ENCODE measurements at places on chromosomes 3 and 15.

DNA sequence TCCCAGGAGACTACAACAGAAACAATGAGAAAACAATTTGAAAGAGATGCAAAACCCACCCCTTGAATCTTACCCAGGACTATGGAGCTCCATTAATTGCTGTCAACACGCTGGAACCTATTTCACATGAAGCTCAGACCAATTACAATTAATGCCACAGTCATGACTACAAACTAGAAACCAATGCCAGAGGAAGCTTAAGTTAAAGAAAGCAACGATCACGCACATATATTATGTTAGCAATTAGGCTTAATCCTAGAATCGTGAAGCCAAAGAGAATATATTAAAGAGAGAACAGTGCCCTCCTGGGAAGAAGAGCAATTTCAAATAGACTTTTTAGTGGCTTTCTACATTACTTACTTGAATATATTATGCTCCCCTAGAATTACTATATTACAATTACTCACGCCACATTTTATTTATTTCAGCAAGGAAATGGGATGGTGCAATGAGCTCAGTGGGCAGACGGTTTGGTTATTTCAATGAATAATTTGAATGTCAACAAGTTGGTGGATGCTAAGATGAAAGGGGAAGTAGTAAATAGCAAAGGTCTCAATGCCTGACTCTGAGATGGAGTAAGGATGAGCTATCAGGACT lies 125.5 kb downstream of the GREM1 start:
- DNase-seq, result no peak

GRCh38 chr3:157098121-157098822 lies 61.7 kb downstream of the CCNL1 start:
- DNase-seq, result no peak

- peak; percentile 82 for DNase-seq
These were observed 44.0 kb downstream of the EIF4E3 start for GRCh38 chr3:71681224-71681668.

DNA sequence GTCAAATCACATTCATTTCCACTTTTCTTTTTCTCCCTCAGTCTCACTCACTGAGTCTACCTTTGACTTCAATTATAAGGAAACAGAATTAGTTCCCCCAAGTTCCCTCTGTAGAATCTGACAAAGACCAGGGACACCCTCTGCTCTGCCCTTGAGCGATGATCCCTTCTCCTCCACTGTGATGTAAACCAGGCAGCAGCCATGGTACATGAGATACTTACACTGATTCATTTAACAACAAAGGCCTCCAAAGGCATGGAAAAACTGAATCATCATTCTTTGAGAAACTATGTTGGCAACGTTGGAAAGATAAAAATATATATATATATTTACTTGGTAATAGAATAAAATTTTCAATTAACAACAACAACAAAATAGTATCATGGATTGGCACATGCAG lies 84.1 kb downstream of the P3H2 start:
- DNase-seq, result no peak

DNA sequence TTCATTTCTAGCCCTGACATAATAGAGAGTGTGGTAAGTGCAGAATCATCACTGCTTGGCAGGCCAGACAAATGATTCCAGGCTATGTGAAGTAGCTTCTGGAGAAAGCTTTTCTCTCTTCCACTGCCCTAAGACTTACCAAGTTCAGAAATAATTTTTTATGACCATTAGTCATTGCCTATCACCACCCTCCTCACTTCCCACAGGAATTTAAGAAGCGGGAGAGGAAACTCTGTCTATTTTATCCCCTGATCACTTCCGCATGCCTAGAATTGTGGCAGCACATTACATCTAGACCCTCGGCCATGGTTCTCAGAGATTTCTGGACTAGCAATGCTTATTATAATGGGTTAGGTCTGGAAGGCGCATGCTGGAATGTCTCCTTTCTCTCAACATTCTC lies 397.8 kb upstream of the NR2F2 start:
- DNase-seq, result no peak

GRCh38 chr3:13822871-13823585 lies 56.8 kb downstream of the WNT7A start:
- DNase-seq, result no peak

DNA sequence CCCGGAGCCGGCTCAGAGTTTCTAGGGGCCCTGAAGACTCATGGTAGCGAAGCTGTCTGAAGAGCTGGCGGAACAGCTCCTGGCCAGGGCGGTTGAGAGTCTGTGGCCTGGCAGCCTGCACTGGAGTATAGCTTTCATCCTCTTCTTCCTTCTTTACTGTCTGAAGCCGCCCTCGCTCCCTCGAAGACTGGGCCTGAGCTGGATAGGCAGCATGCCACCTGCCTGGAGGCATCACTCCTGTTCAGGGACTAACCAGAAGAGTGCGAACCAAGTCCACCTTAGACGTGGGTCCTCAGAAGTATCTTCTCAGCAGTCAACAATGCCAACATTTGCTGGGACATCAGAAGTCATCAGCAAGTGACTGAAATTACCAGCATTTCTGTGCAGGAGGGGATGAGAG lies 22.2 kb downstream of the ZNF445 start:
- no peak for DNase-seq

GRCh38 chr3:105938806-105939205 lies 70.0 kb upstream of the CBLB start:
- DNase-seq, result no peak

- DNase-seq, result no peak
These were observed 973.4 kb downstream of the ROBO1 start for GRCh38 chr3:78794431-78794830.

- DNase-seq, result peak; percentile 72
These were observed 3.9 kb upstream of the DNASE1L3 start for GRCh38 chr3:58214484-58215316.

DNA sequence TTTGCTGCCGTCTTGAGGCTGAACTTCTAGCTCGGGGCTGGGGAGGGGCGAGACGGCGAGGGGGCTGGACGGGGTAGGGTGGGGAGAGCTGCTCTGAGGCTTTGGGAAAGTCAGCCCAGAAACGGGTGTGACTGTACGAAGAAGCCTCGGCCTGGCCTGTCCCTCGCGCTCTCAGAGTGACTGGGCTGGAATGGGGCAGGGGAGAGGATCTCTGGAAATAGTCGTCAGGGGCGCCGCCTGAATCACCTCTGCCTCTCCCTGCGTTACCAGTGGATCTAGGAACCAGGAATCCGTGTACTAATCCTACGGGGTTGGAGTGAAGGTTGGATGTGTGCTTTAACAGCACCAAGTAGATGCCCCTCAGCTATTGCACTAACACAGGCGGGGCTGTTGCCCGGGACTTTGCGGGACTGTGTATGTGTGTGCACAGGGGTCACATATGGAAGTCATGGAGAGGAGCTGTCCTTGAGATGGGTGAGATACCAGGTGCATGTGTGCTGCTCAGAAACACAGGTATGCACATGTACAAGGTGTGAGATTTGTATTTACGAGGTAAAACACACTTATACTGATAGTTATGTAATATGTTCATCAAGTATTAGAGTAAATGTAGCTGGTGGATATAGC lies 591 bp downstream of the FOXL2NB start:
- DNase-seq, result peak; percentile 82

DNA sequence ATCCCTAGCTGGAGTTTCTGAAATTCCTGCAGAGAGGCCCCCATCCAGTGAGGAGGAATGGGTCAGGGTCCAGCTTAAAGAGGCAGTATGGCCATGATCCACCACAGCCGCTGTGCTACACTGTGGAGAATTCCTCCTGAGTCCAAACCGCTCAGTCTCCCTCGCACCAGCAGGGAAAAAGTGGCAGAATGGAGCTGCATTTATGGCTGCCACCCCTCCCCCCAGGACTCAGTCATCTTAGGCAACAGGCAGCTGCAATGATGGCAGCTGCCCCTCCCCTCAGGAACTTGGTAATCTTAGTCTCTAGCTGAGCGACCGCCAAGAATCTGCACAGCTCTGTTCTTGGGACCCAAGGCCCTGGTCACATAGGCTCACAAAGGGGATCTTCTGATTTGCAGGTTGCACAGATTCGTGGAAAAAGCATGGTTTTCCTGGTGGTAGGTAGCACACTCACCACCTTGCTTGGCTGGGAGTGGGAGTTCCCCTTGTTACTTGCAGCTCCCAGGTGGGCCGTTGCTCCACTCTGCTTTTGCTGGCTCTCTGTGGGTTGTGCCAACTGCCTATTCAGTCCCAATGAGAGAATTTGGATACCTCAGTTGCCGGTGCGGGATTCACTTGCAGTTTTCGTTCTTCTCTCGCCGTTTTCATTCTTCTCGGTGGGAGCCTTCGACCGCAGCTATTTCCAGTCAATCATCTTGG lies 204.1 kb downstream of the STXBP5L start:
- peak; percentile 87 for DNase-seq

DNA sequence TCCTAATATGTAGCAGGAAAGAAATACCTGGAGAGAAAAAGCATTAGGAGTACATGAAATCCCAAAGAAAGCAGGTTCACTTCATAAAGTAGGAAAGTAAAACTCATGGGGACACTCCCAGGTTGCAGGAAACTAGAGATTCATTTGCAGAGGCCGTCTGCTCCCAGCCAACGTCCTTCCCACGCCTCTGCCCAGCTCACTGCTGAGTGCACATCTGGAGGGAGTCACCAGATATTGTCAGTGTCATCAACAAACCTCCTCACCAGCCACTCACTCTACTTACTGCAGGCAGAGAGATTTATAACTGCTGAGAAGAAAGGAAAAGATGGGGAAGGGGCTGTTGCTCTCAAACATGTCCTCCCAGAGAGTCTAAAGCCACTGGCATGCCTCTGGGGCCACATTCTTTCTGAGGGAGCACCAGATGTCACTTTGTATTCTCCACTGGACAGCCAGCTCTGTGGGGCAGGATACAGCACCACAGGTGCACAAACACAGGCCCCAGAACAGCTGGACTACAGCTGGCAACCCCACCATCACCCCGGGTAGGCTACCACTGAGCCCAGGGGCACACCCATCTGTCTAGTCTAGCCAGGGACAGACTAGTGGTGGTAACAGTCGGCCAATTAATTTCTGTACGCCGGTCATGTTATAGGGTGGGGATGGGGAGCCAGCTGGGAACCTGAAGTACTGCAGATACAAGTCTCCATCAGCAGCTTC lies 64.5 kb downstream of the NPTN start:
- no peak for DNase-seq

DNA sequence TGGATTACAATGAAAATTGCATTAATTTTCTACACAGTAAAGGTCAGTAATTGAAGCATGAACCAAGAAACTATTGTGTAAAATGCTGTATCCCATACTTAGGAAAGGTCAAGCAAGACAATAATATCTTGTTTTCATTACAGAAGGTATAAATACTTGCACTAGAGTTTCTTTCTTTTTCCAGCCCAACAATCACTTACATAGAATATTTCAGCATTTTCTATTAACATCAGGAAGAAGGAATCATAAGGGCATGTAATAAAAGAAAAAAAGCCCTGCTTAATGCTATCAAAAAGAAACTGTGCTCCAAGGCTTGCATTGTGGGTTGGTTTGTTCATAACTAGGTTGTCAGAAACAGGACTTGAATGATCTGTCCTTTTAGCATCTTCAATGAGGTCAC lies 215.1 kb downstream of the MCTP2 start:
- no peak for DNase-seq

- DNase-seq, result no peak
These were observed 45.0 kb upstream of the SPRED1 start for GRCh38 chr15:38207621-38208020.

- DNase-seq, result no peak
These were observed 48.1 kb upstream of the TPM1 start for GRCh38 chr15:62994439-62994838.

DNA sequence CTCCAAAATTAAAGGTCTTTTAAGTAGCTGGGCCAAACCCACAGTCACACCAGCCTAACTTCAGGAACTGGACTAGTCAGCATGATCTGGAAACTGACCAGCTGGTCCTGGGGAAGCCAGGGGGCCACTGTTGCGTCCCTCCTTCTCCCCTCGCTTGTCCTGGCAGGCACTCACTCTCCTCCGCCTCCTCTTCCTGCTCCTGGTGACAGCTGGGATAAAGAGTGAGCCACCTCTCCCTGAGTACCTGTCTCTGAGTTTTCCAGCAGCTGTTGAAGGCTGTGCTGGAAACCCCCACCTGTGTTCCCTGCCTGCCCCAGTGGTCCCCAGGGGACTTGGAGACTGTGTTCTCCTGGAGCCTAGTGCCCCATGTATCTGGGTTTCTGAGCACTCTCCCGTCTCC lies 56.0 kb downstream of the FGD5 start:
- peak; percentile 49 for DNase-seq

- no peak for DNase-seq
These were observed 48.2 kb upstream of the ARPP19 start for GRCh38 chr15:52617026-52617425.

- DNase-seq, result peak; percentile 52
These were observed 67.6 kb upstream of the SH3GL3 start for GRCh38 chr15:83379579-83379959.

GRCh38 chr3:120093119-120093910 lies 932 bp downstream of the GSK3B start:
- no peak for DNase-seq

GRCh38 chr15:85706779-85707518 lies 87.8 kb downstream of the KLHL25 start:
- DNase-seq, result no peak

- DNase-seq, result no peak
These were observed 8.0 kb upstream of the B3GNT5 start for GRCh38 chr3:183244981-183245476.

- no peak for DNase-seq
These were observed 7.2 kb downstream of the CLPX start for GRCh38 chr15:65177901-65178300.

DNA sequence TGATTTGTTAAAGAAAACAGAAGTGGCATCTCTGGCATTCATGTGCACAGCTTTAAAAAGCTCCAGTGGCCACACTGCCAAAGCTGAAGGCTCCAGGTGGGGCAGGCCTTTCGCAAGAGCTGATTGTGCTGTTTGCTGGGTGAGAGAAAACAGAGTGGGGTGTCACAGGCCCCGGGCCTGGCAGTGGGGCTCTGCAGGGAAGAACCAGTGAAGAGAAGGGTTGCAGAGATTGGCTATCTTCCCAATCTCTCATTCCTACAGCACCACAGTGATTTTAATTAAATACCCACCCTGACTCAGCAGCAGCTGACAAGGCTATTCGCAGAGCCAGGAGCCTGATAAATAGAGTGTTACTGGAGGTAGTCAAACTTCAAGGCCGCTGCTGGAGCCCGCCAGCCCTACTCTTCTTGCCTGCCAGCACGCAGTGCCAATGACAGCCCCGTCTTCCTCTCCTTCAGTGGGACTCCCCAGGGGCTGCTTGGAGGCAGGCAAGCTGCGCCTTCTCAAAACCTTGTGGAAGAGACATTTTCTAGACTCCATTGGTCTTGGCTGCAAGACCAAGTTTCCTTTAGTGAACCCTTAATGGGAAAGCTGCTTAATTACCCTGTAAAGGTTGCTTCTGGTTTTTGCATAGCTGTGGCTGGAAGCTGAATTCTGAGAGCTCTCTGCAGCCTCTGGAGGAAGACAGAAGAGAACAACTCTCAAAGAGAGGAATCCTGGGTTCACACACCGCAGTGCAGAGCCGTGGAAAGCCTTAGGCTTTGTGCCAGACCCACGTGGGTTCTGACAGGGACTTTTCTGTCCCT lies 225.8 kb upstream of the SLCO3A1 start:
- no peak for DNase-seq

- no peak for DNase-seq
These were observed 233.1 kb upstream of the PLSCR5 start for GRCh38 chr3:146838221-146838620.

GRCh38 chr15:68379759-68380290 lies 52.1 kb downstream of the ITGA11 start:
- no peak for DNase-seq

- no peak for DNase-seq
These were observed 156.4 kb upstream of the PFN2 start for GRCh38 chr3:150127011-150127490.

Data from endodermal cell (in vitro differentiated cells).